ENCODE measurements at places on chromosomes 1 and 21.

DNA sequence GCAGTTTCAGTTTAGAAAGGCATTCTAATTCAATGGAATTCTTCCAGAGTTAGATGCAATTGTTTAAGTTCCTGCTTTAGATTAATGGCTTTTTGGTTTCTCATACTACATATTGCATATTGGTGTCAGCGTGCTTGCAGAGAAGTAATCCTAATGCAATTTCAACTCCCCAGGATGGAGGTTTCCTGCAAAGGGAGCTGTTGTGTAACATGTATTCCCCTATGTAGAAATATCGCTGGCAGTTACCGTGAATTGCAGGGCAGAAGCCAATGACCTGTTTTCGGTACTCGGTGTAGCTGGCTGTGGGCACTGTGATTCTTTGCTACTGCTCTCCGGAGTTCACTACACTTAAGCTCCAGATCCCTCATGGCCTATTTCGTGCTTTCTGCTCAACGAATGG lies 256.1 kb upstream of the PTBP2 start:
- no peak for DNase-seq

DNA sequence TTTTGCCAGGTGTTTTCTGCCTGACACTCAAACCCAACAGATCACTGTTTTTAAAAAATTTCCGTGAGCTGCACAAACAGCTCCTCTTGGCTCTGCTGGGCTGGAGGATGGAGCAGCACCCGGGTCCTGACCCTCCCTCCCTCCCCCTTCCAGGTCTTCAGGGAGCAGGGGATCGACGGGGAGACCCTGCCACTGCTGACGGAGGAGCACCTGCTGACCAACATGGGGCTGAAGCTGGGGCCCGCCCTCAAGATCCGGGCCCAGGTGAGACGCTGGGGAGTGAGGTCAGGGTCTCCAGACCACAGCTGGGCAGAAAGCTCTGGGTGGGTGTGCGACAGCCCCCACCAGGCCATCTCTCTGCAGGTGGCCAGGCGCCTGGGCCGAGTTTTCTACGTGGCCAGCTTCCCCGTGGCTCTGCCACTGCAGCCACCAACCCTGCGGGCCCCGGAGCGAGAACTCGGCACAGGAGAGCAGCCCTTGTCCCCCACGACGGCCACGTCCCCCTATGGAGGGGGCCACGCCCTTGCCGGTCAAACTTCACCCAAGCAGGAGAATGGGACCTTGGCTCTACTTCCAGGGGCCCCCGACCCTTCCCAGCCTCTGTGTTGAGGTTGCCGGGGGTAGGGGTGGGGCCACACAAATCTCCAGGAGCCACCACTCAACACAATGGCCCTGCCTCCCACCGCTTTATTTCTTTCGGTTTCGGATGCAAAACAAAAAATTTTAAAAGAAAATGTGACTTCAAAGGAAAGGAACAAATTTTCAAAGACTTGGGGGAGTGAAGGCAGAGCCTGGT lies 15.3 kb downstream of the NOC2L start:
- no peak for DNase-seq

- peak; percentile 74 for DNase-seq
These were observed 1.7 kb downstream of the PLEKHG5 start for GRCh38 chr1:6489799-6490180.

DNA sequence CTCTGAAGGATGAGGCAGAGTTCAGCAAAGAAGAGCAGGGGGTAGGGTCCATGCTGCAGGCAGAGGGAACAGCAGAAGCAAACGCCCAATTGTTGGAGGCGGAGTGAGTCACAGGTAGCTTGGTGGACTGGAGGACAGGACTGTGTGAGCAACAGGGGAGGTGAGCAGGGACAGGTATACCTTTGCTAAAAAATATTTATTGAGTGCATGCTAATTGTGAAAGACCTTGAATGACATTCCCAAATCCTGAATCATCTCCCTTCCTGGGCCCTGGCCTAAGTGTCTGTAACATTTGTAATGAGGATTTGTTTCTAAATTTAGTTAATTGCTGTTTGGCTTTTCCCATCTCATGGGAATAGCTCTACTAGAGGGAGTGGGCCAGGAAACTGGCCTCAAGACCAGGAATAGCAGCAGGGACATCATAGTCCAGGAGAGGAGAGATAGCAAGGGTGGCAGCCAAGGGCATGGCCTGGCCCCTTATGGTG lies 123.7 kb downstream of the FOXD2 start:
- no peak for DNase-seq

DNA sequence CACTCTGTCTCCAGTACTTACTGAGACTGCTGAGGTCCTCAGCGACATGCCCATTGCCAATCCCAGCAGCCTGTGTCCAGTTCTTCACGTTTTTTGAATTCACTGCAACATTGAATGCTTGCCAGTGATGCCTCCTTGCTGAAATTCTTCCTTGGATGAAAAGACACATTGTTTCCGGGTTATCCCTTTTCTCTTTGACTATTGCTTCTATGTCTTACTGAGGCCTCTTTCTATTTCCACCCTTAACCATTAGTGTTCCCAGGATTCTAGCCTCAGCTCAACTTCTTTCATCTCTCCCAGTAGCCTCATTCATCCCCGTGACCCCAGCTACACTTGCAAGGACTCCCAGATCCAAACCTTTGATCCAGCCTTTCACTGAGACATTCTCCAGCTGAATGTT lies 46.5 kb upstream of the KIF26B start:
- DNase-seq, result no peak

- no peak for DNase-seq
These were observed 12.7 kb downstream of the TRPM2 start for GRCh38 chr21:44365967-44366585.

GRCh38 chr1:190176776-190177175 lies 300.9 kb downstream of the BRINP3 start:
- no peak for DNase-seq

GRCh38 chr1:245558069-245558468 lies 403.3 kb downstream of the KIF26B start:
- no peak for DNase-seq

DNA sequence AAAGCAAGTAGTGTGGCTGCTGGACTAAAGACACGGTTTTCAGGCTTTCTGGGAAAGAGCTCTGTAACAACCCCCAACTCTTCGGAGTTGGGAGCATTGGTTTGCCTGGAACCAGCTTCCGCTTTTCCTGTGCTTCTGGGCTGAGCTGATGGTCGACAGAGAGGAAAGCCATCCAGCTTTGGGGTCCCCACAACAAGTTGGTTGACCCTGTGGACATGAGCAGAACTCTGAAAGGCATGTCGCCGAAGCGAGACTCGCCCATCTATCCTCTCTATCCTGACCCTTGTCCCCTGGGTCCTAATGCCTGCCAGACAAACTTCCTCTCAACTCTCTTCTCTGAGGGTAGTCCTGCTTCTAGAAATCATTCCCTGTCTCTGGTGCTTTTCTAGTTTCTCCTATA lies 31.9 kb upstream of the FCGR2A start:
- DNase-seq, result no peak

DNA sequence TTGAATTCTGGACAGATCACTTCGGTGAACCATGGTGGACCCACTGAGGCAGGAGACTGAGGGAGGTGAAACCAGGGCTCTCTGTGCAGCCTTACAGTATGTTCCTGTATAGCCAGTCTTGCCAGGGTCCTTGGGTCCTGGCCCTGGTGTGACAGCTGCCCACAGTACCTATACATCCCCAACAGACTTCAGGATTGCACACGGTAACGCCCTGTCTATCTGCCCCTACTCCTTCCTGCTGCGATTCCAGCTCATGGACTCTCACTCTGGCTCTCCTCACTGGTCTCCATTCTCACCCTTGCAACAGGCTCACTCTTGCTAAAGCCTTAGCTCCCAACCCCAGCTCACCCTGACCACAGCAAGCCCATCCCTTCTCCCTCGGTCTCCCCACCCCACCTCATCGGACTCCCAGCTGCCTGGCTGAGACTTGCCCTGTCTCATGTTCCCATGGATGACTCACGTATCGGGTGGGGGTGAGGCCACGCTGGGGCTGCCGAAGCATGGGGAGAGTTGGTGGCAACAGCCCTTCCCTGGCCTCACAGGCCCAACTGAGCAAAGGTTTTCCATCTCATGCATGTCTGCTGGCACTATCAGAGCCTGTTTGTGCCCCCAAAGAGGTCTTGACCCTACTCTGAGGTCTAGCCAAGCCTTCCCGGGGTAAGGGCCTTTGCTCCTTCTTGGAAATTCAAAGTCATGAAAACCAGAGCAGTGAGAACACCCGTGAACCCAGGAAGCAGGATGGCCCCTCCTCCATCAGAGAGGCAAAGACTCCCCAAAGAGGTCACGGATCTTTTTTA lies 7.1 kb downstream of the PHLDA3 start:
- DNase-seq, result no peak

DNA sequence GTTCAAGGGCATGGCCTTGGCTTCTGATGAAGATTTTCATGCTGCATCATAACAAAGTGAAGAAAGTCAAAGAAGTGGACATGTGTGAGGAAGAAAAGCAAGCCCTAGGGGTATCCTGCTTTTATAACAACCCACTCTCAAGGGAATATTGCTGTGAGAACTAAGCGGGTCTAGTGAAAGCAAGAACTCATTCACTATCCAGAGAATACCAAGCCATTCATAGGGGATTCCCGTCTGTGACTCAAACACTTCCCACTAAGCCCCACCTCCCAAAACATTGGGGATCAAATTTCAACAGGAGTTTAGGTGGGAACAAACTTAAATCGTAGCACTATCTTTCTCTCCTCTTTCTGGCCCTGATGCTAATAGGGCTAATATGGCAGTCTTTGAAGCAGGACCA lies 98.5 kb upstream of the CTTNBP2NL start:
- DNase-seq, result no peak

DNA sequence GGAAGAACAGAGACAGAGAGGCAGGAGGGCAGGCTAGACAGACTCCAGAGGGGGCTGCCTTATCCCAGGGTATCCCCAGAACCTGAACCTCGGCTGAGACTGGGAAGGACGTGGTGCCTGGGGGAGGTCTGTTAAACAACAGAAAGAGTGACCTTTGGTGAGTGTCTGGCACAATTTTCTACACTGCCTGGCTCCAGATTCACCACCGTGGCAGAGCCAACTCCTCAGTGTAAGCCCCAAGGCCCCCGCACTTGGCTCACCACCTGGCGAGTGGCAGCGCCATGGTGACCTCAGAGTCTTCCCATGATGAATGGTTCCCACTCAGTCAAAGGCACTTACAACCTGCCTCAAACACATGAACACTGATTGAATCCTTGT lies 6.5 kb downstream of the RD3 start:
- DNase-seq, result no peak

GRCh38 chr1:116133696-116134475 lies 22.7 kb downstream of the MAB21L3 start:
- DNase-seq, result no peak

- DNase-seq, result no peak
These were observed 831.1 kb upstream of the PRMT6 start for GRCh38 chr1:106225403-106225802.

GRCh38 chr1:223039990-223040389 lies 103.1 kb downstream of the TLR5 start:
- DNase-seq, result no peak

DNA sequence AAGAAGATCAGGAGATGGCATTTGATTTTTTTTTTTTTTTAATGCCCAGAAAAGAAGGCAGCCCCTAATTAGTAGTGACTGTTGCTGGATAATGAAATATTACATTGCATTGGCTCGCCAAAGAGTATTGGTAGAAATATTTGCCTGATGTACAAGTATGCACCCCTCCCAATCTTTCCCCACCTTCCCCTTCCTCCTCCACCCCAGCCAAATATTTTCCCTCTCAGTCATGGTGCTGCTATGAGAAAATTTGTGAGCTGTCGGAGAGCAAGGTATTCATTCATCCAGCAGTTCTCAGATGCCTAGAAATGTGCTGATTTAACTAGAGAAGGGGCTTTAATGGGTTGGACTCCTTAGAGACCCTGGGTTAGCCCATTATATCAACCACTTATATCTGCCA lies 50.5 kb upstream of the IKBKE start:
- DNase-seq, result no peak

DNA sequence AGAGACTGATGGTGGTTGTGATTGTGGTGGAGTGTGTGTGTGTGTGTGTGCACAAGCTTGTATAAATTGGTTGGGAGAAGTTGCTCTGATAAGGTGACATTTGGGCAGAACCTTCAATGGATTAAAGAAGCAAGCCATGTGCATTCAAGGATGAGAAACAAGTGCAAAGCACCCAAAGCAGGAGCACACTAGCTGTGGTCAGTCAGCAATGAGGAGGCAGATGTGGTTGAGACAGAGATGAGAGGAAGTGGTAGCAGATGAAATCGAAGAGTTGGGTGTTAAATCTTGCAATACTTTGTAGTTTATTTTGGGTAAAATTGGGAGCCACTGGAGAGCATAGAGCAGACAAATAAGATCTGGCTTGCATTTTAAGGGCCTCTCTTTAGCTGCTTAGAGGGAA lies 4.4 kb upstream of the PGBD5 start:
- no peak for DNase-seq

DNA sequence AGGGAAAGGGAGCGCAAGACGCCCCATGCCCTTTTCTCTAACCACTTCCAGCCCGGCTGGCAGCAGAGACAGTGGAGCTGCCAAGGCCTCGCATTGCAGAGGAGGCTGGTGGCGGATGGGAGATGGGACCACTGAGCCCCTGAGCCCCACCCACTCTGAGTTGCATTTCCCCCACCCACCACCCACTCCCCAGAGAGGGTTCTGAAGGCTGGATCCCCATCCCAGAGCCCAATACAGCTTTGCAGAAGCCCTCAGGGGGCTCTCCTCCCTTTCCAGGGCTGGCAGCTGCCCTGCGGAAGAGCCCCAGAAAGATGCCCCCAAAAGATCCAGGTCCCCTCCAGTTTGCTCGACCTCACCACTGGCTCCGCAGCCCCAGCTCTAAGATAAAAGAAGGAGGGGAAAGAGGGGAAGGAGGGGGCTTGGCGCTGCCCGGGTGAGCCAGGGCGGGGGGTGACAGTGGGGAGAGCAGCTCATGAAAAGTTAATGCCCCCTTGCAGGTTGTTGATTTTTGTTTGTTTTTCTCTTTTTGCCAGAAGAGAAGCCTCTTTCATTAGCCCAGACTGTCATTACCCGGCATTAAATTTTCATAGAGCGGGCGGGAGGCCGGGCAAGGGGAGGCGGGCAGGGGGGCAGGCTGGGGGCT lies 38.4 kb upstream of the CASZ1 start:
- no peak for DNase-seq

GRCh38 chr21:45226540-45227326 lies 61.0 kb downstream of the POFUT2 start:
- DNase-seq, result peak; percentile 58

- no peak for DNase-seq
These were observed 10.1 kb upstream of the GPR153 start for GRCh38 chr1:6271006-6271405.

DNA sequence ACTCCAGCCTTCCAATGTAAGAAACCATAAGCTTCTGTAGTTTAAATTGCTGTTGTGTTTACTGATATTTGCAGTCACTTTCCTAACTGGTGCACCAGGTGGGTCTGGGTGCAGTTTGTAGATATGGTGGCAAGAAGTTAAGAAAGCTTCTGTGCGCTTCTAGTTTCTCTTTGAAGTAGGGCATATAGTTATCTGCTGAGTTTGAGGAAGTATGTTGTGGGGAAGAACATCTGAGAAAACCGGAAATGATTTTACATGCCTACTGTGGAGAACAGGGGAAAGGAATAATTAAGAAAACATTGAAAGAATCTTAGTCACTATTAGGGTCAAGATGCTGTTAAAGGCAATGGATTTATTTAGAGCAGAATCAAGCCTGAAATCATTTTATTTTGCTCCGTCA lies 14.9 kb upstream of the SLC44A5 start:
- no peak for DNase-seq

- DNase-seq, result no peak
These were observed 72.3 kb upstream of the CSF3R start for GRCh38 chr1:36555041-36555440.
